Left ventricle myocardium inferior (tissue), 1 donor: ENCODE measurements at places on chromosomes 3 and 15. TPM values are rescaled to one million over a fixed set of nuclear protein-coding genes. Genes with fewer than 3 reads are reported as not detected.
A peak's percentile ranks its signal among the peaks of the same experiment; 100 is the strongest.

DNA sequence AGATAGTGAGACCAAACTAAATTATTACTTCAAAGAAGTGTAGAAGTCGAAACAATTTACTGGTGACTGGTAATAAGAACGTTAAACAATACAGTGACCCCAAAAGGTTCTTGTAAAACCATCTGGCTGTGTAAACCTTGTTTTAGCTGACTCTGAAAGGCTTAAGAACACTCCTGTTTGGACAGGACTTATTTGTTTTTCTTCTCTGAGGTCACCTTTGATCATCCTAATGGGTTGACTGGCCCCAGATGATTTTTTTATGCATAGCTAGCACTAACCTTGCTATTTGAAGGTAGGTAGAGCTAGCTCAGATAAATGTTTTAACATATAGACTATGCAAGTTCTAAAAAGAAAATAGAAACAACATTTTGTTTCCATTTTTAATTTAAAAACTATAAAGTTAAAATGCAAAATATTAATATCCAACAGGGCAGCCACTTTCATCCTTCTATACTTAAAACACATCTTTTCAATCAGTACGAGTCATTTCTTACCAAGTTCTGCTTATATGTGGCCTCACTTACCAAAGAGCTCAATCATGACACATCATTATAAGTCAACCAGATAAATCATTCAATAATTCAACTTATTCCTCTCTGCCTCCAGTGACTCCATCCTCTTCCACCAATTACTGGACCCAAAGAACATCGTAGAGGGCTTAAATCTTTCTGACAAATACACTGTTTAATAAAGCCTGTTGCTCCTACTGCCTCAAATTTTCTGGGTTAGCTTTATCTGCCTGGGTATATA, 158.8 kb downstream of the SSR3 start:
- DNase-seq = no peak

- DNase-seq = peak; percentile 29
These were observed 15.6 kb downstream of the SMAD3 start for GRCh38 chr15:67080900-67081431.

- DNase-seq = no peak
These were observed 37.6 kb upstream of the TRIM71 start for GRCh38 chr3:32780071-32780734.

Gene GUCA1C
- 5.8 TPM for total RNA-seq

GRCh38 chr3:179811321-179812095, 158.7 kb downstream of the USP13 start:
- DNase-seq = no peak

Gene PIGZ
- total RNA-seq = 3.7 TPM

- DNase-seq = peak; percentile 33
These were observed 12.6 kb upstream of the FBN1 start for GRCh38 chr15:48657950-48658591.

DNA sequence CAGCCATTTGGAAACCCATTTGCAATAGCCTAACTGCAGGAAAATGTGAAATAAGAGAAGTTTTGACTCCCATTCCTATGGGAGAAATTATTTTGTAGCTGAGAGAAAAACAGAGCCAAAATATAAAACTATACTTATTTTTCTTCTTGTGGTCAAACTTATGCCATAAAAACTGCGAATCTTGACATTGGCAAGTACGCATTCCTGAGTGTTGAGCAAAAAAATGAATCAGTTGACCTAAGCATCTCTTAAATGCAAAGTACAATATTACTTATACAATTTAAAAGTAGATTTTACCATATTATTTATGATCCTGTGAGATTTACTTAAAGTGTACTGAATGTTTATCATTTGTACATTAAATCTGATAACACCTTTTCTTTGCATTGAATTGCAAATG, 50.1 kb upstream of the CMC1 start:
- DNase-seq = no peak

DNA sequence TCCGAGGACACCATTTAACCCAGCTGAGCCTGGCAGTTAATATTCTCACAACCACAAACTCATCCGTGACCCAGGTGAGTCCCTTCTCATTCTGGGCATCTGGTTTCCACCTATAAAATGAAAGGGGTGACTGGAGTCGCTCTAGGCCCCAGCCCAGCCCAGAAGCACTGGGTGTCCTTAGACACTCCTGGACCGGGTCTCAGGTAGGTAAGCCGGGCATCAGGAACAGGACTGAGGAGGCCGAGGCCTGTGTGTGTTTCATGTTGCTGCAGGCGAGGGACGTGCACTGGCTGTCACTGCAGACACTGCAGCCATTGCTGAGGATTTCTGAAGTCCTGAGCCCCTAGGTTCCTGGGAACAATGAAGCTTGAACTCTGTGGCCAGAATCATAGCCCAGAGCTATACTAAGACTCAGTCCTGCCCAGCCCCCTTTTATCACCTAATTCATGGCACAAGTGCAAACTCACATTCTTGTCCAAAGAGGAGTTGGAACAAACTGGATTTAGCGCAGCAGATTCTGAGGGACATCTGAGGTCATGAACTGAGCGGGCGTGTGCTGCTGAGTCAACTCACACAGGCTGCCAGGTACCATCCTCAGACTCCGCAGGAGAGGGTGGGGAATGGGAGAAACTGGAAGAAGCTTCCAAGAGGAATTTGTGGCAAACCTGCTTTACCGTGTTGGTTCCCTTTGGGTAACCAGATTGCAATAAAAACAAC, 184.9 kb downstream of the FAM43A start:
- no peak for DNase-seq

GRCh38 chr3:12268049-12268735, 20.7 kb upstream of the PPARG start:
- no peak for DNase-seq

Gene HYKK
- 6.9 TPM for total RNA-seq

Gene IQCF5
- total RNA-seq = not detected

Gene GOLGA8M
- total RNA-seq = 2.5 TPM

DNA sequence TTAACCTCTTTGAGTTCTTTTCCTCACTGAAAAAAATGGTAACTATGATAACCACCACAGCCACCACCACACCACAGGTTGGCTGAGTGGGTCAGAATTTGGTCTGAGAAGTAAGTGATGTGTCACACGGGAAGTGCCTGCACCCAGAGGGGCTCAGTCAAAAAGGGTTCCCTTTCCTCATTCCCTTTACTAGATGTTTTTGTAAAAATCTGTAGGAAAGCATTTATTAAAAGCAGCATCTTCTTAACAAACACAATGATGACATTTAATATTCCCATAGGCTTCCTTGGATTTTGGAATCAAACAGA, 23.2 kb downstream of the CFAP92 start:
- DNase-seq = no peak

GRCh38 chr3:117955196-117955595, 1079.5 kb downstream of the IGSF11 start:
- no peak for DNase-seq

DNA sequence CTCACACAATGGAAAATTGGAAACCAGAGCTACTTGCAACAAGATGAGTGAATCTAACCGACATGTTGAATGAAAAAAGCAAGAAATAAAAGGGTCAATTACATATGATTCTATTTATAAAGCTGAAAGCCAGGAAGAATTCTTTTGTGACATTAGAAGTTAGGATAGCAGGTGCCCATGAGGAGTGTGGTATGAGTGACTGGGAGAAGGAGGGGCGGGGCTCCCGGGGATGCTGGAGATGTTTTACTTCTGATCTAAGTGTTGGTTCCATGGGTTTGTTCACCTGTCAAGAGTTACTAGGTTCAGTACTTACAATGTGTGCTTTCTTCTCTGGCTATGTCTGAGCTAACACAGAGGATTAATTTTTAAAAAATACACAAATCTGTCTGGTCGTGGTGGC, 60.8 kb downstream of the NSMCE3 start:
- DNase-seq = no peak

- DNase-seq = no peak
These were observed 596.3 kb downstream of the AGBL1 start for GRCh38 chr15:86676002-86676401.

Gene KBTBD12
- total RNA-seq = 41.8 TPM

GRCh38 chr15:92749946-92750345, 94.4 kb upstream of the FAM174B start:
- DNase-seq = no peak

Gene MYL3
- total RNA-seq = 7,440 TPM

DNA sequence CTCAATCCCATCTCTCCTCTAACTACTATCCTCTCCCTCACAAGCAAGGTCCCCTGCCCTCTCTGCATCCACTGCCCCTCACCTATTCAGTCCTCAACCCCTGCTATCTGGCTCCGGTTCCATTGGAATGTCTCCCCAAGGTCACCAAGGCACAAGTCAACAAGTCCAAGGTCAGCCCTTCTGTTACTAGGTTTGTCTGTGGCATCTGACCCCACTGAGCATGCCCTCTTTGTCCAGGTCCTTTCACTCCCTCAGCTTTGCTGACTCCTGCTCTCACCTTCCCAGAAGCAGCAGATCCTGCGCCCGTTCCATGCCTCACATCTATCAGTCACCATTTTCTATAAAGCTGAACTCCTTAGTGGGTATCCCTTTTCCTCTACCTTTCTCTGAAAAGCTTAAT, 8.3 kb upstream of the SEMA7A start:
- DNase-seq = no peak

Gene CYP11A1
- total RNA-seq = 0.27 TPM

Gene MASP1
- total RNA-seq = 214 TPM

Gene CFAP100
- not detected for total RNA-seq

- no peak for DNase-seq
These were observed 83.3 kb downstream of the IGF2BP2 start for GRCh38 chr3:185741586-185741985.

- DNase-seq = peak; percentile 73
These were observed 107.4 kb downstream of the ADAMTS17 start for GRCh38 chr15:100234158-100235029.

GRCh38 chr3:132382267-132382666, 35.0 kb upstream of the DNAJC13 start:
- DNase-seq = no peak

DNA sequence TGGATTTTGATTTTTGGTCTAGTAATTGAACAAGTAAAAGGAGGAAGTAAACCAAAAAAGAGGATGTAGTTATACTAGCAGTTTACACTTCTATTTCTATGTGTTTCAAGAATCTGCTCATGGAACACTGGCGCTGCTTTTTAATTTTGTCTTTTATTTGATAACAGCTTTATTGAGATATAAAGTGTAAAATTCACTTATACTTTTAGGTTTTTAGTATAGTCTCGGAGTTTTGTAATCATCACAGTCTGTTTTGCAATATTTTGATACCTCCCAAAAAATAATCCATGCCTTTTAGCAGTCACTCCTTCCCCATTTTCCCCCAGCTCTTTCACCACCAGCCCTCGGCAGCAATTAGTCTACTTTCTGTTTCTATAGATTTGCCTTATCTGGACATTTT, 18.0 kb downstream of the UBE2E2 start:
- DNase-seq = no peak

DNA sequence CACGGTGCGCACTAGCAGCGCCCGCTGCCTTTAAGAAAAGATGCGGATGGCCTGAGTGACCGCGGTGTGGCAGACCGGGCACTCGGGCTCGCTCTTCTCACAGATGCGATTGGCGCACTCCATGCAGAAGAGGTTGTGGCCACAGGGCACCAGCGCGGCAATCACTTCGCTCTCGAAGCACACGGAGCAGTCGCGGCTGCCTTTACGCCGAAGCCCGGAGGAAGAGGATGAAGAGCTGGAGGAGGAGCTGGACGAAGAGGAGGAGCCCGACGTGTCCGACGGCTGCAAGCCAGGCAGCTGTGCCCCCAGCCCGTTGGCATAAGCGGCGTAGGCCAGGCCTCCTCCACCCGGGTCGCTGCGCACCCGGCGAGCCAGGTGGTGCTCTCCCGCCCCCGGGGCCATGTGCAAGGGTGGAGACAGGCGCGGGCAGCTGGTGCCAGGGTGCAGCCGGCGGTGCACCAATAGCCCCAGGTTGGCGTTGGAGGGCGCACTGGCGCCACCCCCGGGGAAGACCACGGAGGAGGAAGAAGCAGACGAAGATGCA, 2.6 kb downstream of the MEX3B start:
- DNase-seq = no peak

DNA sequence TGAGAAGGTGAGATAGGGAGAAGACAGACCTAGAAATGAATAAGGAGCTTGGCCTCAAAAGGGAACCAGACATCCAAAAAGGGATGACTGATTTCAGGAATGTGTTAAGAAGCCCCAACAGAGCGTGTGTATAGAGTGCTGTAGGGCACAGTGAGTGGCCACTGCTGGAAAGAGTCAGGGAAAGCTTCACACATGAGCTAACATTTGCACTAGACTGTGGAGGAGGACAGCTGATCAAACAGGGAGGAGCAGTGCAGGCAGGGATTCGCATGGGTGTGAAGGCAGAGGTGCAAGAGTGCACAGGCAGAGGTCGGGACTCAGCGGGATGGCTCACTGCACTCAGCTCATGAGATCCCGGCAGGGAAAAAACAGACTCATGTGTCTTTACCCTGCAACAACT, 61.8 kb downstream of the NPTN start:
- DNase-seq = no peak

DNA sequence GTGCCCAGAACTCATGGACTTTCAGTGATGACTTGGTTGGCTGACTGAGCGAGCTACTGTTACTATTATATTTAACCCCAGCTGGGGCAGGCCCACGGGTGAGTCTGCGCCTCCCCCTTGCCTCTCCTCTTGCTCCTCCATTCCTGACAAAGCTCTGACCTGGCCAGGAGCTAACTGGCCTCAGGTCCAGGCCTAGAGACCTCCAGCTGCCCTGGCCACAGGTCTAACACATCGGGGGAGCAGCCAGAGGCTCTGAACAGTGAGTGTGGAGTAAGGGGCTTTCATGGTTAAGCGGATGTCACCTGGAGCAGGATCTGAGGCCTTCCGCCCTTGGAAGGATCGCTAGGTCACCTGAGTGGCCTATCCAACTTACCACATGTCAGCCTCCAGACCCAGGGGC, 96.3 kb upstream of the HERC1 start:
- DNase-seq = no peak

DNA sequence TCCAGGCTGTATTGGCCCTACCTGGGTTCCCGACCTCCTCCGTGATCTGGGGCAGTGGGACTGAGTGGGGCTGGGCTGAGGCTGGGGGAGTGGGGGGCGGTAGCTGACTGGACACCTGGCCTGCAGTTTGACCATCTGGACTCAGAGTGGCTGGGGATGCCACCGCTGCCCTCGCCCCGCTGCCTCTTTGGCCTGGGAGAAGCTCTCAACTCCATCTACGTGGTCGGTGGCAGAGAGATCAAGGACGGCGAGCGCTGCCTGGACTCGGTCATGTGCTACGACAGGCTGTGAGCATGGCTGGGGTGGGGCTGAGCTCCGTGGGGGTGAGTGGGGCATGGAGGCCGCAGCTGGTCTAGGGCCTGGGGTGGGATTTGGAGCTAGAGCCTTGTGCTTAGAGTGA, 2.7 kb downstream of the KLHL40 start:
- peak; percentile 14 for DNase-seq

GRCh38 chr3:171974986-171975837, 64.2 kb upstream of the FNDC3B start:
- DNase-seq = no peak

GRCh38 chr3:143201045-143201444, 81.5 kb downstream of the CHST2 start:
- DNase-seq = no peak

Gene C3orf33
- total RNA-seq = 6.6 TPM

Gene ZBBX
- not detected for total RNA-seq

DNA sequence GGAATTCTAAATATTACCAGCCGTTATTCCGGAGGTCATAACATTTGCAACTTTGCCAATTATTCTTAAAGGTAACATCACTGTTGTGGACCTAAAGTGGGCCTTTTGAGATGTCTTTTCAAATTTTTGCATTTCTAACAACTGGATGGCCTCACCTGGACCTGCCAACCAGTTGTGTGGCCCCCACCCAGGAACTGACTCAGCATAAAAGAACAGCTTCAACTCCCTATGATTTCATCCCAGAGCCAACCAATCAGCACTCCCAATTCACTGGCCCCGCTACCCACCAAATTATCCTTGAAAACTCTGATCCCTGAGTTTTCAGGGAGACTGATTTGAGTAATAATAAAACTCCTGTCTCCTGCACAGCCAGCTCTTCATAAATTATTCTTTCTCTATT, 489.7 kb upstream of the LMCD1 start:
- no peak for DNase-seq
